ENCODE measurements at places on chromosomes 1 and 21.

DNA sequence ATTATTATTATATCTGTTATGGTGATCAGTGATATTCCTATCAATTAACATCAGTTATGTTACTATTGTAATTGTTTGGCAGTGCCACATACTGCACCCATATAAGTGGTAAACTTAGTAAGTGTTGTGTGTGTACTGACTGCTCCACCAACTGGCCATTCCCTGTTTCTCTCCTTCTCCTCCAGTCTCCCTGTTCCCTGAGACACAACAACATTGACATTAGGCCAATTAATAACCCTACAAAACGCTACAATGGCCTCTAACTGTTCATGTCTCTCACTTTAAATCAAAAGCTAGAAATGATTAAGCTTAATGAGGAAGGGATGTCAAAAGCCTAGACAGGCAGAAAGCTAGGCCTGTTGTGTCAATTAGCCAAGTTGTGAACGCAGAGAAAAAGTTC is 6.6 kb upstream of the THRAP3 start:
- DNase-seq, result no peak

DNA sequence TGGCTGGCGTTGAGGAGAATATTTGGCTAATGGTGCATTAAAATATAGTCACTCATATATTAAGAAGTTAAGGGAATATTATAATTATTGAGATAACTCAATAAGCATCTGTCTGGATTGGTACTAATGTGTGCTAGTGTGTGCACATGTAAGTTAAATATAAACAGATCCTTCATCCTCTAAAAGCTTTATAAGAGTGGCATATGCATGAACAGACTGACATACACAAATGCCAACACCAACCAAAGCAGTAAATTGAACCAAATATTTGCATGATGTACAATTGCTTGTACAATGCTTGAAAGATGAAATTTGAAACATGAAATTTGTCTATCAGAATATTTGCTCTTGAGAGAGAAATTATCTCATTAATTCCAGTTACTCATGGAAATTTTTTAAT is 344.9 kb downstream of the ADGRL2 start:
- DNase-seq, result no peak

GRCh38 chr1:78434351-78434750 is 56.4 kb upstream of the PTGFR start:
- no peak for DNase-seq

- no peak for DNase-seq
Observed at GRCh38 chr1:187931776-187932175, 1103.0 kb downstream of the PLA2G4A start.

DNA sequence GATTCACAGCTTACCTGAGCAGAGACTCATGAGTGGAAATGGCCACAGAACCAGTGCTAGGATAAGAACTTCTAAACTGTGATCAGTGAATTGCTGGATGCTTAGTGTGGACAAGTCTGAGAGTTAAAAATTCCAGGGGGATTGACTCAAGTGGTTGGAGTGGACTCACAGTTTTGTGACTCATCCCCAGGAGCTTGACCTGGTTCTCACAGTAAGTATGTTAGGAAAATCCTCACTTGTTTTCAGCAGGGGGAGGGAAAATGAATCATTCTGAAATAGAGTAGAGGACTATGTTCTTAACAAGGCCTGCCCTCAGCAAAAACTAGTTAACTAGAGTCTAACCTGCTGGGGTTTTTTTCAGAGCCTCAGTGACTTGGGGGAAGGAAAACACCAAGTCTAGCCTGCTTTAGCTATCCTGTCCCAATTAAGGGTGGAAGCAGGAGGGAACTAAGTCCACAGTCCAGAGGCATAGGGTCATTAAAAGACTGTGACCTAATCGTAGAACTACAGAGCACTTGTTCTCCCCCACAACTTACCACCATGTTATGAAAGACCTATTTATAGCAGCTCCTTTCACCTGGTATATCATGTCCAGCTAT is 6.1 kb upstream of the CDC73 start:
- no peak for DNase-seq

Data from activated T-cell treated with anti-CD3 and anti-CD28 coated beads, Interleukin-2, amount 50 U/mL, for 72 hours (primary cell).